ENCODE measurements at places on chromosomes 4 and X.

DNA sequence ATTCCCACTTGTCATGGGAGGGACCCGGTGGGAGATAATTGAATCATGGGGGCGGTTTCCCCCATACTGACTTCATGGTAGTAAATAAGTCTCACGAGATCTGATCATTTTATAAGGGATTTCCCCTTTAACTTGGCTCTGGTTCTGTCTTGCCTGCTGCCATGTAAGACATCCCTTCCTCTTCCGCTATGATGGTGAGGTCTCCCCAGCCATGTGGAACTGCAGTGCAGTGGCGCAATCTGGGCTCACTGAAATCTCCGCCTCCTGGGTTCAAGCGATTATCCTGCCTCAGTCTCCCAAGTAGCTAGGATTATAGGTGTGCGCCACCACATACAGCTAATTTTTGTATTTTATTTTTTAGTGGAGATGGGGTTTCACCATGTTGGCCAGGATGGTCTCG lies 2.9 kb downstream of the HPGDS start:
- no peak for DNase-seq

DNA sequence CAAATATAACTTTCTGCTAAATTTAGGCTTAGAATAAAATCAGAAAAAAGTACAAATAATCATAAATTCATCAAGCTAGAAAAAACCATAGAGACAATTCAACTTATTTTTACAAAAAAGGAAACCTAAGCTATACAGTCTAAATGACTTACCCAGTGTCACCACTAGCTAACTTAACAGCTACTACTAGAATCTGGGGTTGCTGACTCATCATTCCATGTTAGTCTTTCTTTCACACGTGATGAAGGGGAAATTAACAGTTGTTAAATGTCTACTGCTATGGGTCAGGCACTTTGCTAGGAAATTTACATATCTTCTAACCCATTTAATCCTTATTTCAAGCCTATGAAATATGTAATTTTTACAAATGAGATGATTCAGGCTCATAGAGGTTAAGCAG lies 349.3 kb upstream of the GALNT7 start:
- DNase-seq = no peak

- DNase-seq = no peak
These were observed 23.8 kb downstream of the PTTG2 start for GRCh38 chr4:37983951-37984350.

- DNase-seq = no peak
These were observed 5.1 kb downstream of the AP1S2 start for GRCh38 chrX:15849555-15849954.

GRCh38 chr4:171779301-171779700 lies 33.9 kb upstream of the GALNTL6 start:
- DNase-seq = no peak

DNA sequence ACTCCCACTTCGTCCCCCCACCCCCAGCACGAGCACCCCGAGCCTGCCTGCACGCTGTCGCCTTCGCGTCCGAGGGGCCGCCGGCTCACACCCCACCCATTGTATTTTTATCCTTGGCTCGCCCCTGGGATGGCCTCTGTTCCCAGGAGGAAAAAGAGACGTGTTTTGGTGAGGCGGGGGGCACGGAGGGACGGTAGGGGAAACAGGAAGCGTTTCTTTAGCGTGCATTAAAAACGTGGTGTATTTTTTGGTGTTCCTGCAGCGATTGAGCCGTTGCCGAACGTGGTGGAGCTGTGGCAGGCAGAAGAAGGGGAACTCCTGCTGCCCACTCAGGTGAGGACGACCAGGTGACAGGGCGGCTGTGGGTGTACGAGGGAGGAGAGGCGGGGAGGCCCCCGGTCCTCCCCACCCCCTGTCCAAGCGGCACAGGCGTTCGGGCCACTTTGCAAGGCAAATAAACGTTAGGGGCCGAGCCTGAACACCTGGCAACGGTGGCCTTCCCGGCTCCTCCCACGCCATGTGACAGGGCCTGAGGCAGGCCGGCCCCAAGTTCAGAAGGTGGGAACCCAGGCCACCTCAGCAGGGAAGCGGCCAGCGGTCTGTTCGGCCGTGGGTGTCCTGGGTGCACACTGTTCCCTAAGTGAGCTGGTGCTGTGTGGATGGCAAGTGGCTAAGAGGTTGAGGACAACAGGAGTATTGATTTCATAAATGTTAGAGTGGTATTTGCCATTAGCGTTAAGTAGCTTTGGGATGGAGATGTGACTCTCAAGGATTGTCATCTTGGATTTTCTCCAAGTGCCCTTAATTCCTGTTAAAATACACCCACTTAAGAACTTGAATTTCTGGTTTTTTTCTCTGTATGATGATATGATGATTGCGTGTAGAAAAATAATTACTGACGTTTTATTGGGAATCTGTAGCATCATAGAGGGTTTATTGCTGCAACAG lies 1.1 kb downstream of the TMEM131L start:
- DNase-seq = peak; percentile 36

- no peak for DNase-seq
These were observed 152.5 kb upstream of the STX18 start for GRCh38 chr4:4694296-4694772.

DNA sequence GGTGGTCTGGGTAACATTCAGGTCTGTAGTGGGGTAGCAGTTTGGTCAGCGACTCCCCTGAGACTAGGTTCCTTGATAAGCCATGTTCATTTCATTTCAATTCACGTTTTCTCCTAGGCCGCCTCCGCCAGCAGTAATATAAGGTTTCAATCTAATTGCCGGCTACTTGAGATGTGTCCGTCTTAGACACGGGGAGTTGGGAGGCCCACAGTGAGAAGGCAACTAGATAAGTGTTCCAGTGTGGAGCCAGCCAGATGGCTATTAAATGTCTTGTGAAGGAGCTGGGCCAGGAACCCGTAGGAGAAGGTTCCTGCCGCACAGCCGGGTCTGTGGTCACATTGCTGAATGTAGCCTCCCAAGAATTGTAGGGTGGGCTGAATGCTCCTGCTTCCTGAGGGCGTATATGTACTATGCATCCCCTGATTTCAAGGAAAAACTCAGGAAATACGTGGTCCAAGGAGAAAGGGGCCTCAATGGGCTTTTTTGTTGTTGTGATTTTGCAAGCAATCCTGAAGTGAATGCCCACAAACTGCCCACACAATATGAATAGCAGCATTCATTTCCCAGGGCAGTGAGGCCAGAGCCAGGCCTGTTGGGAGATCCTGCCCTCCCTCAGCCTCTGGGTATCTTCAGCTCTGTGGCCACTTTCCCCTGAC lies 220.6 kb upstream of the RPL34 start:
- no peak for DNase-seq

- no peak for DNase-seq
These were observed 273.5 kb downstream of the TMA16 start for GRCh38 chr4:163768014-163768413.

DNA sequence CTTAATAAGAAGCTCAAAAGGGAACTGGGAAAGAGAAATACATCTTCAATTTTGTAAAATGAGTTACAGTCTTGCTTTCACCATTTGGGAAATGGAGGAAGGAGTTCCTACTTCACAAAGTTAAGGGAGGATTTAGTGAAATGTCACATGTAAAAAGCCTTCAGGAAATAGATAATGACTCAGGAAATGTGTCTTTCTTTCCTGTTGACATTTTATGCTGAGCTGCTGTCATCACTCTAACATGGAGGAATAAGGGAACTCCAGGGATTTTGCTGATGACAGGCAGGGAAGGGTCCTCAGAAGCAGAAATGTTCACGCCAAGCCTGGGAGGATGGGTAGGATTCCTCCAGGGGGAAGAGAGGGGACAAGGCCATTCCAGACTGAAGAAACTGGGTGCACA lies 251.1 kb downstream of the USP46 start:
- DNase-seq = no peak

- no peak for DNase-seq
These were observed 452.9 kb upstream of the AGA start for GRCh38 chr4:177895136-177895535.

DNA sequence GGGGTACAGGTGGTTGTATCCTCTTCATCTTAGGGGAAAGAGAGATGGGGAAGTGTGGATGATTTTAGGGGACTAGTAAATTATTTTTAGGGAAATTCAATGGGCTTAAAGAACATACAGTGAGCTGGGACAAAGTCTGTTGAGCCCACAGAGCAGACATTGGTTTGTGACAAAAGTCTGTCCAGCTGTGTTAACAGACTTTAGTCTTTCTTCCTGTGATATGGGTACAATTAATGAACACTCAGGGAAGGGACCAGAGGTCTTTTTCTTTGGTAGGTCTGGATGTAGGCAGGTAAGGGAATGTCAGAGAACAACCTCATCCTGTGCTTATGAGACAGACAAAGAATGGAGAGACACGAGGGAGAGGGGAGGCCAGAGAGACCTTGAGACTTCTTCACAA lies 2.0 kb downstream of the CLRN2 start:
- no peak for DNase-seq

GRCh38 chr4:19224820-19225219 lies 1026.9 kb upstream of the SLIT2 start:
- no peak for DNase-seq

- DNase-seq = no peak
These were observed 60.4 kb upstream of the TAF9B start for GRCh38 chrX:78199851-78200250.

GRCh38 chr4:145302725-145303124 lies 122.3 kb upstream of the OTUD4 start:
- no peak for DNase-seq

- DNase-seq = no peak
These were observed 19.8 kb downstream of the PSAPL1 start for GRCh38 chr4:7414736-7415510.

DNA sequence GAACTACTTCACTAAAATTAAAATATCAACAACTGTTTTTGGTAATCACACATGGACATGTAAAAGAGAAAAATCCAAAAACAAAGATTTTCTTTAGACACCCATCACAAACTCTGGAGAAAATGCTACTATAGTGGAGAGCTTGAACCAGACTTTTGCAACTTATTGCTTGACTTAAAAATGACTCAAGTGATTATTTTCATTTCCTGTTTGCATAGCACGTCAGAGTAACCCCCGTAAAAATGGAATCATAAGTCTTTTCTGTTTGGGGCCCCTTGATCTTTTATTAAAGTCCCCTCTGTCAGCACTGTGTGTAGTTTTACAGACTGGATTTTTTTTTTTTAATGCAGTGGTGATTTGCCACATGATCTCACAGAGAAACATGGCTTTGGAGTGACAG lies 79.5 kb downstream of the PRKG2 start:
- DNase-seq = no peak

- no peak for DNase-seq
These were observed 23.8 kb downstream of the ARFIP1 start for GRCh38 chr4:152803541-152803940.

DNA sequence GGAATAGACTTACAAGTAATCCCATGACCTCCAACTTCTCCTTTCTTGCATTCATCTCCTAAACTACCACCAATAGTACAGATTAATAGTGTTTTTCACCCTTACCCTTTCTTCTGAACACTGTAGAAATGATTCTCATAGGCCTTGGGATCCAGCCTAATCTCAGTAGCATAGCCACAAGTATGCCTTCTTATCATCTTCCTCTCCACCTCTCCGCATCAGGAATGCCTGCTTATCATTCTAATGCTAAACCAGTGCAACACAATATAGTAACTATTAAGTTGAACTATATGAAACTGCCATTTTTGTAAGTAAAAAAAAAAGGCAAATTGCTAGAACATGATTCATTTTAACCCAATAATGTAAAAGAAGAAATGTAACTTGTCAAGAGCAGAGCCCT lies 79.5 kb upstream of the IL2 start:
- DNase-seq = no peak

DNA sequence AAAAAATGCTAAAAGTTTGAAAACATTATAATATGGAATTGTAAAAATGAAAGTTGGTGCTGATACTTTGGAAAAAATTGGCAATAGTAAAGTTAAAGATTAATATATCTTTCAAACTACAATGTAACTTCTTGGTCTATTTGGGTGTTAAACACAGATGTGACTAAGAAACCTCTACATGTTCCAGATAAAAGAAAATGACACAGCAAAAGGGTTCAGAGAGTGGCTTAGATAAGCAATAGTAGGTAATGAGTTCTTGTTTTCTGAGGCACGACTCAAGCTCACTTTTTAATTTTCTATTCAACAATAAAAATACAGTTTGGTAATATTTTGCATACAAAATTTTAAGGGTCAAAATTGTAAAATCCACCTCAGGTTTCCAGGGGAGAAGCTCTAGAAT lies 292.7 kb downstream of the GALNTL6 start:
- DNase-seq = no peak

- DNase-seq = no peak
These were observed 5.9 kb downstream of the ARHGEF38 start for GRCh38 chr4:105558277-105558676.

DNA sequence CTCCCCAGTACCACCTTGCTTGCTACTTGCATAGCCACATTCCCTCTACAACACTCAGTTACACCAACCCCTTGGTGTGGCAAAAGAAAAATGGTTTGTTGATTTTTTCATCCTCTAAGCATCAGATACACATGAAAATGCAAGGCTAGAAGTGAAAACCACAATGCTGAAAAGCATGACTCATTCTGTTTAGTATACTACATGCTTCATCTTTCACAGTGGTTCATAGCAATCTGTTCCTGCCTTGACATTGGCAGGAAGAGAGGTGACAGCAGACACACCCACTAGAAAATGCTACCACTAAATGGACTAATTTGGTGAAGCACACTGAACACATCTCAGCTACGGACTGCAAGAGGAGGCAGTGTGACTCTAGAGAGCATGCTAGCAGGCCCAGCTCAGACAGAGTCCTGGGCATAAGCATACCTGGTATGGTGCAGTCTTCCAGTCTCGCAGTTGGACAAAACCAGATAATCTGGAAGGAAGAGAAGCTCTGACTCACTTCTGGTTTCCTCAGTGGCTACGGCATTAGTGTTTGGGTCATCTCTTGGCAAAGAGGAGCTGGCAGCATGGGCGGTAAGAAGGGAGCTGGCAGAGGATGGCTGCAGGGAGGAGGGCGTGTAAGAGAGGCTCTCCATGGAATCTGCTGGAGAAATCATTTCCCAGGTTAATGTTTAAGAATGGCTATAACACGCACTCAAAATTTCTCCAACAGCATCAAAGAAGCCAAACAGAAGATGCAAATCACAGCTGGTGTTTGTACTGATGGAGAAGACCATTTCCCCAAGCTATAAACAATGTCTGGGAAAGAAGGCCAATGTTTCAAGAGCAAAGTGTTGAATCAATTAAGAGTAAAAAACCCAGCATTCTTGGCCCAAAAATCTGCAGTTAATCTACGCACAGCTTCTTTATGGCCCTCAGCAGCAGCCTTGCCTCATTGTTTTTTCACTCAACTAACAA lies 37.8 kb downstream of the GAB3 start:
- DNase-seq = no peak

GRCh38 chr4:6937754-6938153 lies 28.1 kb downstream of the TBC1D14 start:
- DNase-seq = no peak

GRCh38 chrX:134374294-134374693 lies 85.7 kb upstream of the HPRT1 start:
- no peak for DNase-seq

DNA sequence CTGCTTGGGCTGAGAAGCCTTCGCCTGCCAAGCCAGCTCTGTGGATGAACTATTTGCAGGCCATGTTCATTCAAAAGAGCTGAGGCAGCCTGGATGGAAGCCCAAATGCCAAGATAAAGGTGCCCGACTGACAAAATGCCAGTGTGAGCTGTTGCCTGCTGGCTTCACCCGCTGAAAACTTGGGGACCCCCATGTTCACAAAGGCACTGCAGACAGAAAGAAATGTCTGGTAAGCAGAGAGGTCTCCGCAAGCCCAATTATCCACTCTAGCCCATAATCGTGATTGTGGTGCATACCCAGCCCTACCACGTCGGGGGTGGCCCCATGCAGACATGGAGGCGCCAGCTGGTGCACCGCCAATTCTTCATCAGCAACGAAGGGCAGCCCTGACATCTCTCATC lies 13.0 kb upstream of the SMIM20 start:
- no peak for DNase-seq

GRCh38 chr4:170015285-170015684 lies 10.9 kb downstream of the MFAP3L start:
- no peak for DNase-seq

All from esophagus squamous epithelium (tissue), 5 donors.